Psoas muscle (tissue), 8 donors: ENCODE measurements at places on chromosomes 13 and 19.

GRCh38 chr13:36666477-36667229 lies 7.2 kb upstream of the SERTM1 start:
- no peaks in the 10 kb centered on the region for H3K4me1 ChIP-seq
- no peak for DNase-seq
- H3K36me3 ChIP-seq, result no peaks in the 10 kb centered on the region

- no peaks in the 10 kb centered on the region for H3K36me3 ChIP-seq
- H3K4me3 ChIP-seq, result no peak overlapping the region
- peak; percentile 25 for DNase-seq
- no peaks in the 10 kb centered on the region for H3K4me1 ChIP-seq
- H3K27ac ChIP-seq, result no peak overlapping the region
- H3K27me3 ChIP-seq, result no peaks in the 10 kb centered on the region
Measured at GRCh38 chr13:76677043-76677442, 209.2 kb downstream of the KCTD12 start.

GRCh38 chr19:36605877-36606478 lies 865 bp downstream of the ZNF382 start:
- DNase-seq, result no peak
- peak overlapping the region; percentile 78 for H3K27ac ChIP-seq
- H3K4me1 ChIP-seq, result peaks cover 8% of the 10 kb centered on the region
- H3K27me3 ChIP-seq, result no peaks in the 10 kb centered on the region
- H3K36me3 ChIP-seq, result peaks cover 11% of the 10 kb centered on the region

GRCh38 chr19:43450545-43450997 lies 14.8 kb downstream of the LYPD3 start:
- no peak for DNase-seq
- no peak overlapping the region for H3K27ac ChIP-seq
- H3K27me3 ChIP-seq, result no peaks in the 10 kb centered on the region
- H3K4me1 ChIP-seq, result no peaks in the 10 kb centered on the region

DNA sequence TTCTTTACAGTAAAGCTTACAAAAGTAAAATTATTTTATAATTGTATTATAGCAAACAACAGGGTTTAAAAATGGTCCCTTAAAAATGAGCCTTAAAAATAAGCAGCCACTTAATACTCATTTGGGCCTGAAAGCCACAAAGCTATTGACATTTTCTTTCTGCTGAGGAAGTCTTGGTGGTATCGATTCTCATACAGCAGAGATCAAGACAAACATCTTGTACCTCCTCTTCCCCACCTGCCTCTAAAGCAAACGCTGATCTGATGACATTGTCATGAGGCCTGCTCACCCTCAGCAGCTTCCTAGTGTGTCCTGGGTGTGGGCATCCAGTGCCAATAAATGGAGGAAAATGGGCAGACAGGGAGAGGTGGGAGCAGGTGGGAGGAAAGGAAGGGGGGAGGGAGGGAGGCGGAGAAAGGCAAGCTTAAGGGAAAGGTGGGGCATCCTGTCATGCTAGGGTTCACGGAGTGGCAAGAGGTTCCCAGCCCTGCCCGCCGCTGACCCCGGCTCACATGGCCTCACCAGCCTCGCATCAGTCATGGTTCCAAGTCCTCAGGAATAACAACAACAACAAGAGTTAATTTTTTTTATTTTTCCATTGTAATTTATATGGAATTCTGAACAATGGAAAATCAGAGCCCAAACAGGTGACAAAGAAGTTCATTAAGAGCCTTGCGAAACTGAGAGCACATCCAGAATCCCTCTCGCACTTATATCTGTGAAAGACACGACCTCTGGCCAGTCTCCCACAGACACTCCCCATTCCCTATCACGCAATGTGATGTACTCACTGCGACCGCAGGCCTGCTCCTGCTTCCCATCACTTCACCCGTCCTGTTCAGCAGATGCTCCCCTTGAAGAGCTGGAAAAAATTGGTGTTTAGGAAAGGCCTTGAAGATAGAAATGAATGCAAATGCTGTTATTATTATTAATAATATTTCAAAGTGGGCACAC lies 15.1 kb upstream of the ATP11A start:
- H3K4me1 ChIP-seq, result no peaks in the 10 kb centered on the region
- H3K36me3 ChIP-seq, result no peaks in the 10 kb centered on the region
- no peak overlapping the region for H3K27ac ChIP-seq
- no peaks in the 10 kb centered on the region for H3K27me3 ChIP-seq
- H3K4me3 ChIP-seq, result no peak overlapping the region
- no peak for DNase-seq

GRCh38 chr13:107117327-107118012 lies 549.5 kb upstream of the ARGLU1 start:
- DNase-seq, result no peak
- H3K4me1 ChIP-seq, result no peaks in the 10 kb centered on the region
- no peak overlapping the region for H3K27ac ChIP-seq
- no peak overlapping the region for H3K4me3 ChIP-seq

DNA sequence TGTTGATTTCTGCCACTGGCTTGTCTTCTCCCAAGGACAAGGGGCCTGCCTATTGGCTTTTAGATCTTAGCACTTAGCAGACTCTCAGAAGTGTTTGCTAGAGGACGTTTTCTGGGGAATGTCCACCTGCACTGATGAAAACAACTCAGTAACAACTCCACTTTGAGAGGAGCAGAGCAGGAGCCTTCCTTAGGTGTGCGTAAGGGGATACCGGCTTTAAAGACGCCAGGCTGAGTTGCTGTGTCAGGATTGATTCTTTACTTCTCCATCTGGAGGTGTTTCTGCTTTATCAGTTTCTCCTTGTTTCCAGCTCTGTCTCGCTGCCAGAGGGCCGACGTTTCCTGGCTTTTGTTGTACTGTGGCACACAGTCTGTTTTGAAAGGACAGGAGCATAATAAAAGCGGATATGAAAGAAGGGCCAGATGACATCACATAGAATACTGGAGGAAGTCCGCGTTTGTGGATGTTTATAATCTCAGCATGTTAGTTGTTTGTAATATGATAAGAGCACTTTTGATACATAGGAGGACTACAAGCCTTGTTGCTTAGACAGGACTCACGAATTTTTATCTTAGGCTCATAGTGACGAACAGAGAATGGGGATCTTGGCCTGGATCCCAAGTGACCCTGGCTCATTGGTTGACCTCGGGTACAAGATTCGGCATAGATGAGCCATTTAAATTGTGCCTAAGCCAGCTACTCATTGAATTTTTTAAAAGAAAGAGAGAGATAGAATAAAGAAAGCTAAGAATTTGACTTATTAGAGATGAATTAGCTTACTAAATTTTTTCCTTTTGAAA lies 34.6 kb downstream of the COL4A2 start:
- peak overlapping the region; percentile 3 for H3K4me3 ChIP-seq
- H3K27ac ChIP-seq, result peak overlapping the region; percentile 73
- peaks cover 27% of the 10 kb centered on the region for H3K4me1 ChIP-seq
- no peak for DNase-seq
- no peaks in the 10 kb centered on the region for H3K27me3 ChIP-seq

GRCh38 chr13:79405501-79405830 lies 589 bp downstream of the RBM26 start:
- H3K27ac ChIP-seq, result peak overlapping the region; percentile 95
- peak overlapping the region; percentile 72 for H3K4me3 ChIP-seq
- DNase-seq, result no peak
- H3K27me3 ChIP-seq, result no peaks in the 10 kb centered on the region

GRCh38 chr19:33358408-33358807 lies 15.1 kb upstream of the CEBPG start:
- H3K4me3 ChIP-seq, result no peak overlapping the region
- H3K27me3 ChIP-seq, result no peaks in the 10 kb centered on the region
- DNase-seq, result no peak
- no peaks in the 10 kb centered on the region for H3K36me3 ChIP-seq

GRCh38 chr19:21022996-21023395 lies 2.5 kb downstream of the ZNF430 start:
- DNase-seq, result no peak
- H3K27ac ChIP-seq, result no peak overlapping the region
- peaks cover 2% of the 10 kb centered on the region for H3K4me1 ChIP-seq
- H3K4me3 ChIP-seq, result no peak overlapping the region
- no peaks in the 10 kb centered on the region for H3K27me3 ChIP-seq

DNA sequence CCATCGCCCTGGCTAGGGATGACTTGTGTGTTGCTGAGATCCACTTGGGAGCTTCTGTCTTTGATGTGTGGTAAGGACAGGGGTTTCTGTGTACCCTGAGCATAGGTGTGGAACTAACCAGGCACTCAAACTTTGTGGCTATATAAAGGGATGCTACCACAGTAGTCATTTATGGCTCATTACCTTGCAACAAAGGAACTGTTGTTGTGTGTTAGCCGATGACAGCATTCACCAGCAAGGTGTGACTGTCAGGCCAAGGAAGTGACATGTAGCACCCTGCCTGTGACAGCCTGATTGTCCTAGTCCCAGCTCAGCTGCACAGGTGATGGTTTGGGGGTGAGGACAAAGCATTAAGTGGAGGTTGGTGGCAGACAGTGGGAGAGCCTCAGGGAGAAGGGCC lies 73.6 kb downstream of the COG3 start:
- H3K36me3 ChIP-seq, result peaks cover 45% of the 10 kb centered on the region
- H3K4me3 ChIP-seq, result no peak overlapping the region
- H3K27ac ChIP-seq, result no peak overlapping the region
- no peaks in the 10 kb centered on the region for H3K27me3 ChIP-seq
- no peaks in the 10 kb centered on the region for H3K4me1 ChIP-seq
